Myometrial cell (primary cell): ENCODE measurements at places on chromosomes 7 and 10. TPM values are rescaled to one million over a fixed set of nuclear protein-coding genes. Genes with fewer than 3 reads are reported as not detected.

BET1 gene
- total RNA-seq, result 37.9 and 50.5 TPM in 2 replicates

LDB1 gene
- total RNA-seq, result 19.3 and 21.8 TPM in 2 replicates

ADCYAP1R1 gene
- not detected in 2 replicates for total RNA-seq

SORBS1 gene
- total RNA-seq, result 0.35 and 0.86 TPM in 2 replicates

EBF3 gene
- under 0.01 TPM in 1 of 2 replicates, not detected in the other for total RNA-seq

PWWP2B gene
- total RNA-seq, result 4.4 and 6.9 TPM in 2 replicates

FOXI2 gene
- not detected in 2 replicates for total RNA-seq

OAT gene
- 191 and 242 TPM in 2 replicates for total RNA-seq

SH2D4B gene
- total RNA-seq, result not detected in 2 replicates

ACTL6B gene
- total RNA-seq, result not detected in 2 replicates

KCND2 gene
- 1.2 and 1.4 TPM in 2 replicates for total RNA-seq

C10orf105 gene
- not detected in 2 replicates for total RNA-seq

SEMA3C gene
- 388 and 438 TPM in 2 replicates for total RNA-seq

MDFIC gene
- total RNA-seq, result 29.4 and 41.8 TPM in 2 replicates
